Hypothalamus (tissue), 51 donors: ENCODE measurements at places on chromosomes 1 and 21.

DNA sequence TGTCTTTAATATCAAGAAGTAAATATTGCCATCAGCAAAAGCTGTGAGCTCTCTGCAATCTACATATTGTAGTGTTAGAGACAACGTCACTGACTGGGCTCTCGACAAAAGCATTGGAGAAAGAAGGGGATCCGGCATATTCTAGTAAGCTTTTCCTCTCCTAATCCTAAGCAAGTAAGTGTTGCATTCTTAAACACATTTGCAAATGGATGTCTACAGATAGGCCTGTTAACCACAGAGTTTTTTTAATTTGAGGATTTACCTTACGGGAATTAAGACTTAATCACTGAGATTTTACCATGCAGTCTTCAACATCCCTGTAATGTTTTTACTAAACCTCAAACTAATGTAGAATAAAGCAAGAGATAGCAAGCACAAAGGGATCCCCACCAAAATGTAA is 426.5 kb upstream of the CAMK1G start:
- no peak for DNase-seq

- DNase-seq: no peak
These were observed 44.2 kb downstream of the MTF2 start for GRCh38 chr1:93123201-93123783.

GRCh38 chr1:16142383-16142995 is 13.4 kb downstream of the EPHA2 start:
- DNase-seq: no peak

DNA sequence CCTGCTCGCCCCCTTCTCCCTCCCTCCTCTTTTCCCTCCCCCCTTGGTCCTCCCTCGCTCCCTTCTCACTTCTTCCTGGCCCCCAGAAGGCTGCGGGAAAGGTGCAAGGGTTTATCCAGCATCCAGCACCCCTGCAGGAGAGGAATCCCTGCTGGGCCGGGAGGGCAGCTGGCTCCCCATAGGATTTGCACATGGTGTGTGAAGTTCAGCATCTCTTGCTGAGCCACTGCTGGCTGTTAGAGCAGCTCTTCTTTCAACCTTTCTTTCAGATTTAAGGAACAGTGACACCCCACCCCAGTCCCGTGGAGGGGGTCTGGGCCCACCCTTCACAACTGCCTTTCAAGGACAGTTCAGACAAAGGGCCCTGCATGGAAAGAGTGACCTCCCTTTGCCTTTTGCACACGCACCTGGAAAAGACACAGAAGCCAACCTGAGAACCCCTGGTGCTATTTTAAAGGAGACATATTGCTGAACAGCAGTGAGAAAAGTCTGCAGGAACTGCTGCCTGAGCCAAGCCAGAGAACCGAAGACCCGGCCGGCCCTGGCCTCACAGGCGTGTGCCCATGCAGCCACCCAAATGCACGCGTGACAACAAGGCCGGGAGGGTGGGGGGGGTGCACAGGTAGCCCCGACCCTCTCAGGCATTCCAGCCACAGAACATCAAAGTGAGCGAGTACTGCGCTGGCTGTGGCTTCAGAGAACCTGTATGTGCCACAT is 66.6 kb downstream of the SLC37A1 start:
- DNase-seq: no peak

- no peak for DNase-seq
These were observed 3.2 kb downstream of the ASPM start for GRCh38 chr1:197143276-197143675.

- DNase-seq: no peak
These were observed 260.5 kb downstream of the DYRK1A start for GRCh38 chr21:37627074-37627473.

GRCh38 chr1:60791226-60791625 is 291.1 kb upstream of the NFIA start:
- DNase-seq: no peak

- no peak for DNase-seq
These were observed 53.5 kb downstream of the SLC37A1 start for GRCh38 chr21:42567214-42567555.

DNA sequence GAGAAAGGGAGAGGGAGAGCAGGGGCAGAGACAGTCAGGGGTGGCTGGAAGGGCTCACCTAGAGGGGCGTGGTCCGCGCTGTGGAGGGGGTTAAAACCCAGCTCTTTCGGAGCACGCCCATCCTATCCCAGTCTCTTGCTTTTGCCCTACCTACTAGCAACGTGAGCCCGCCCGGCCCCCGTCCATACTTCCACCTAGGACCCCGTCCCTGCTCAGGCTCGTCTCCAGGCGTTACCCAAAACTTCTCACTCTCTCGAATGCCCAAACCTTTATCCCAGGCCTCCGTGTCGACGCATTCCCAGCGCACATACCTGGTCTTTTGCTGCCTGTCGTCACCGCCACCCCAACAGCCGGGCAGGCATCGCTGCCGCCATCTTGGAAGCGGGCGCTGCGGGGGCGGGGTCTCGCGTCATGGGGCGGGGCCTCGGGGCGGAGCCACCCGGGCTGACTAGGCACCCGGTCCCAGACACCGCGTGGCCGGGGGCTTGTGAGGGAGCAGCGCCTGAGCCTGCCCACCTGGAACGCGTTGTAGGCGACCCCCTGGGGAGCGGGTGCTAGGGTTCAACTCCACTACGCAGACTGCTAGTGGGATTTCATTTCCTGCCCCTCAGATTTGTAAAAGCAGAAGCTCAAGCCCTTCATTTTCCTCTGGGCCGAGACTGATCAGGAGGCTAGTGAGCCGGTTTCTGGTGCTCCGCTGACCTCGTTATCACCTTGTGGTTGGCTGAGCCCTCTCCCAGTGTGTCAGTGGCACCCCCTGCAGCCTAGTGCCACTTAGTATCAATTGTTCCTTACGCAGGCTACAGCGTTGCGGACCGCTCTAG is at the start of gene B4GALT3:
Gene B4GALT3, minus strand, starts transcription at position 396 of the 824 bp plus-strand sequence. CDS start 1,447 bp downstream, outside the sequence.
- DNase-seq: peak; percentile 73
